ENCODE measurements at places on chromosomes 13 and 19.

GRCh38 chr13:53131361-53131760 is 102.7 kb downstream of the OLFM4 start:
- no peak for DNase-seq

GRCh38 chr13:84630476-84630875 is 748.2 kb upstream of the SLITRK1 start:
- DNase-seq, result no peak

GRCh38 chr13:46994492-46994891 is 97.6 kb upstream of the HTR2A start:
- no peak for DNase-seq

GRCh38 chr19:15138427-15138826 is 31.2 kb downstream of the SYDE1 start:
- DNase-seq, result no peak
